ENCODE measurements at places on chromosomes 6 and 20.

GRCh38 chr6:165974817-165975216 lies 192.8 kb downstream of the TBXT start:
- DNase-seq = no peak

GRCh38 chr6:113428702-113429101 lies 428.4 kb upstream of the MARCKS start:
- DNase-seq = no peak

DNA sequence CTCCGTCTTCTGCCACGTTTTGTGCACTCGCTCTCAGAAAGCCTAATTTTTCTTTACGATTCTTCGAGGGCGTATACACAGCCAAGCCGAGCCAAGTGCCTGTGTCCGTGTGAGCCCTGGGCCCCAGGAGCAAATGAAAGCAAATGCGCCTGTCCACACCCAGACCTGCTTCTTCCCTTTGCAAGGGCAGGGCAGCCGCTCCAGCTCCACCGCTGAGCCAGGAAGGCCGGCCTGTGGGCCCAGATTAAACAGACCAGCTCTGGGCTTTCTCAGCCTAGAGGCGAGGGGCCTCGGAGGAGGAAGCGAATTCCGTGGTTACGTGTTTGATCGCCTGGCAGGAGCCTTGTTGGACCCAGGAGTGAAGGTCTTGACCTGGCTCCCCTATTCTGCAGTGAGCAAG lies 184.6 kb downstream of the SMOC2 start:
- DNase-seq = no peak

DNA sequence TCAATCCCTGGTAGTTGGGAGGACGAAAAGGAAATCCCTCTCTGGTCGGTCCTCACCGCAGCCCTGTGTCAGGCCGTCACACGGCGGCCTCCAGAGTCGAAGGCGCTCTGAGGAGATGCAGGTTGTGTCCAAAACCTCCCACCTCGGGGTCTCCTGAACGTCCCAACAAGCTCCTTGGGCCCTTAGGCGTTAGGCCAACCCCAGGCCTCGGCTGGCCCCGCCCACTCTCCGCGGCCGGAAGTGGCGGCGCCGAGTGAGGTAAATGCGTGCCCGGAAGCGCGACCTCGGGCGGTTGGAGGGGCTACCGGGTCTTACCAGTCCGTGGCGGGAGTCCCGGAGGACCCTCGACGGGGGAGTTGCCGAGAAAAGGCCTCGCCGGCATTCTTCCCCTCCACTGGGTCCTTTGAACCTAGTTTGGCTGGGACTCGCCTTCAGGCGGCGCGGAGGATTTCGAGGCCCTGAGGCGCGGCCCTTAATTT lies at the start of gene TDRD6:
TSS of gene TDRD6 (plus strand) at position 267 of the 479 bp plus-strand sequence. CDS start 244 bp downstream, outside the sequence.
- DNase-seq = no peak

DNA sequence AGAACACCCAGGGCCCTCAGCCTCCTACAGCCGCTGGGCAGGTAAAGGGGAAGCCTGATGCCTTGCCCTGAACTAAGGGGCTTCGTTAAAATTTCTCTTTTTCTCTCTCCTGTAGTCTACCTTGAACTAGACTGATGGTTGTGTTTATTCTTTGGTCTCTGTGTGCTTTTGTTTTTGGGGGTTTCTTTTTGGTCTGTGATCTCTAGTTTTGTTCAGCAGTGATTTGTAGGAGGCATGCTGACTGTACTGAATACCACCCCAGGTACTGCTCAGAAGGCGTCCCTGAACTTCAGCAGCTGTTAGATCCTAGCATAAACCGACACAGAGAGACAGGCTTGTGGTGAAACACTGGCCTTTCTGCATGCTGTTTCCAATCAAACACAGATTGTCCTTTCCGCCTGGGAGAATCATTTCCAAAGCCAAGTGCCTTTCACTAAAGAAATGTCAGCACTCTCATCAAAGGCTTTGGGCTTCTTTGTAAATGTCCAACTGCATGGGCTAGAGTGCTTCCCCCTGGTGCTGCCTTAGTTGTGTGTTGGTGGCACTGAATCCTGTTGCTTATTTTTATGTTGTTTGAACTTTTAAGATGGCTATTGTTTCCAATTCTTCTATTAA lies 364.7 kb upstream of the SASH1 start:
- DNase-seq = no peak

GRCh38 chr6:157139054-157139708 lies 184.1 kb downstream of the TMEM242 start:
- peak; percentile 73 for DNase-seq

- DNase-seq = no peak
These were observed 225.7 kb downstream of the GMPR start for GRCh38 chr6:16464045-16464444.

DNA sequence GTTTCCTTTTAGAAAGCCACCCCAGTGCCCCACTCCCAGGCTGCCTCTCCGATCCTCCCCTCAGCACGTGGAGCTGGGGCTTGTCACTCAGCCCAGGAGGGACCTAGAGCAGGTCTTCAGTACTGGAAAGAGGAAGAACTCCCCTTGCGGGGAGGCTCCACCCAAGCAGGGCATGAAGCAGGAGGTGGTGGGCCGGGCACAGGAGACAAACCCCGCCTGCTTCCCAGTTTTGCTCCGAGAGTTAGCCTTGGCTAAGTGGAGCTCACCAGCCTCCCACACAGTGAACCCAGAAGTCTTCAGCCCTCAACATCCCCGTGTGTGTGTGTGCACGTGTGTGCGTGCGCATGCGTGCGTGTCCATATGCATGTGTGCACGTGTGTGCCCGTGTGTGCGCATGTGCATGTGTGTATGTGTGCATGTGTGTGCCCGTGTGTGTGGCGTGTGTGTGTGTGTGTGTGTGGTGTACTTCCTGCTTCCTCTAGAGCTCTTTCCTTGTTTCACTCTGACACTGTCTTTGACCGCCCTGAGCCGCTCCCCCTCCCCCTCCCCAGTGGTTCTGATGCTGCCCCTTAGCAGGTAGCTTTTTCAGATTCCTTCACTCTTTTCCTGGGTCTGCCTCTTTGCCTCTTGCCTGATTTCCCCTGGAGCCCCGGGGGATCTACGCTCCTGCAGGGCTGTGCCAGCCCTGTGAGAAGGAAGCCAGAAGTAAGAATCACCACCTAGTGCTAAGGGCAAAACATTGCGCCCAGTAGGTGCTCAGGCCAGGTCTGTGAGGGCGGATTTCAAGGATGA lies 239.8 kb downstream of the CDC5L start:
- DNase-seq = peak; percentile 40

GRCh38 chr20:36862857-36863668 lies 12.9 kb upstream of the TLDC2 start:
- DNase-seq = peak; percentile 31

GRCh38 chr6:28747083-28747630 lies 176.6 kb downstream of the TRIM27 start:
- no peak for DNase-seq

DNA sequence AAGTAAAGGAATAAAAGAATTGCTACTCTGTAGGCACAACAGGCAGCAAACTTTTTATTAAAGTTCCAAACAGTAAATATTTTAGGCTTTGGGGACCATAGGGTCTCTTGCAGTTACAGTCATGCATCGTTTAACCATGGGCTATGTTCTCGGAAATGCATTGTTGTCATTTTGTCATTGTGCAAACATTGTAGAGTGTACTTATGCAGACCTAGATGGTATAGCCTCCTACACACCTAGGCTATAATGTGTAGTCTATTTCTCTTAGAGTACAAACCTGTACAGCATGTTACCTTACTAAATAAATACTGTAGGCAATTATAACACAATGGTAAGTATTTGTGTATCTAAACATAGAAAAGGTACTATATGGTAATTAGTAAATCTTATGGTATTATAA lies 54.7 kb downstream of the CDS2 start:
- no peak for DNase-seq

GRCh38 chr20:59774921-59775686 lies 158.3 kb downstream of the SYCP2 start:
- DNase-seq = no peak

GRCh38 chr20:44170816-44171410 lies 16.1 kb downstream of the JPH2 start:
- DNase-seq = no peak

- no peak for DNase-seq
These were observed 119.7 kb upstream of the PRDM1 start for GRCh38 chr6:105966481-105966880.

- no peak for DNase-seq
These were observed 129.6 kb upstream of the BEND3 start for GRCh38 chr6:107244742-107245480.

GRCh38 chr6:94955156-94955555 lies 622.2 kb upstream of the MANEA start:
- DNase-seq = no peak

- DNase-seq = no peak
These were observed 365.3 kb downstream of the QKI start for GRCh38 chr6:163779727-163780284.

- DNase-seq = no peak
These were observed 42.4 kb downstream of the PMEPA1 start for GRCh38 chr20:57667388-57667787.

DNA sequence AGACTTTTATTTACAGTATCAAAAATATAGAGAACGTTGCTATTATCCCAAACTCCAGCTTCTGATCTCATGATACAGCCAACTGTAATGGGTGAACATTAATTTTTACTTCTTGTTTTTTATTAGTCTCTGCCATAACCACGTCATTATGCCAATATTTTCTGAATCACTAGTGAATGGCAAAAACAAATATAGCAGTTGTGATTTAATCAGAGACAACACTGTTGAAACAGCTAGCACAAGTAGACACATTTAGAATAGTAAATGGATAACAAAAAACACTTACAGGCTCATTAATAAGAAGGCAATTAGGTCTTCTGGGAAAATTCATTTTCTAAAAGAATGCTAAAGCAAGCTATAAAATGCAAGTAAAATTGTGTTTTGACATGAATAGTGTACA lies 8.1 kb downstream of the PTPRK start:
- DNase-seq = no peak

DNA sequence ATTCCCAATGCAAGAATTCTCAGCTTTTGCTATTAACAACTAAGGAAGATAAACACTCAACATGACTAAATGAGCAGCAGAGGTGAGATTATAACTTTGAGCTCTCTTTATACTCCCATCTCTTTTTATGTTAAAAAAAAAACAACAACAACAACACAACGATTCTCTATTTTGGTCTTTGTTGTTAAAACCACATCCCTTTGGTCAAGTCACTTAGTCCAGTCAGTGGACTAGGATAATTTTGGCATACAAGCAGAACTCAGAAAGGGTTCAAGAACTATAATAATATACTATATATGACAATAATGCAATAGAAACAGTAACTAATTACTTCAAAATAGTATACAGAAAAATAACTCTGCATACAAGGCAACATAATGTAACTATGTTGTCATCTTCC lies 312.4 kb downstream of the RNGTT start:
- no peak for DNase-seq

GRCh38 chr6:138349891-138350290 lies 27.8 kb upstream of the SMIM28 start:
- DNase-seq = no peak

- DNase-seq = no peak
These were observed 172.0 kb downstream of the ZDHHC14 start for GRCh38 chr6:157552820-157553485.

DNA sequence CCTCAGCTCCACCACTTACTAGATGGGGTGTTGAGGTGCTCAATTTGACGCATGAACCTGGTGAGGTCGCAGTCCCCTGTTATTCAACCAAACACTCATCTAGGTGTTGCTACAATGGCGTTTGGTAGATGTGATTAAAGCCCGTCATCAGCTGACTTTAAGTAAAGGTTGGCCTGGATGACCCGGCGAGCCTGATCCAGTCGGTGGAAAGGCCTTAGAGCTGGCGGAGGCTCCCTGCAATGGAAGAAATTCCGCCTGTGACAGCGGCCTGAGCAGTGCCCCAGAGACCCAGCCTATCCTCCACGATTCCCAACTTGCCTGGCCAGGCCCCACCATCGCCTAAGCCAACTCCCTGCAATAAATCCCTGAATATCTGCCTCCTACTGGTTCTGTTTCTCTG lies 171.4 kb downstream of the BMP7 start:
- no peak for DNase-seq

DNA sequence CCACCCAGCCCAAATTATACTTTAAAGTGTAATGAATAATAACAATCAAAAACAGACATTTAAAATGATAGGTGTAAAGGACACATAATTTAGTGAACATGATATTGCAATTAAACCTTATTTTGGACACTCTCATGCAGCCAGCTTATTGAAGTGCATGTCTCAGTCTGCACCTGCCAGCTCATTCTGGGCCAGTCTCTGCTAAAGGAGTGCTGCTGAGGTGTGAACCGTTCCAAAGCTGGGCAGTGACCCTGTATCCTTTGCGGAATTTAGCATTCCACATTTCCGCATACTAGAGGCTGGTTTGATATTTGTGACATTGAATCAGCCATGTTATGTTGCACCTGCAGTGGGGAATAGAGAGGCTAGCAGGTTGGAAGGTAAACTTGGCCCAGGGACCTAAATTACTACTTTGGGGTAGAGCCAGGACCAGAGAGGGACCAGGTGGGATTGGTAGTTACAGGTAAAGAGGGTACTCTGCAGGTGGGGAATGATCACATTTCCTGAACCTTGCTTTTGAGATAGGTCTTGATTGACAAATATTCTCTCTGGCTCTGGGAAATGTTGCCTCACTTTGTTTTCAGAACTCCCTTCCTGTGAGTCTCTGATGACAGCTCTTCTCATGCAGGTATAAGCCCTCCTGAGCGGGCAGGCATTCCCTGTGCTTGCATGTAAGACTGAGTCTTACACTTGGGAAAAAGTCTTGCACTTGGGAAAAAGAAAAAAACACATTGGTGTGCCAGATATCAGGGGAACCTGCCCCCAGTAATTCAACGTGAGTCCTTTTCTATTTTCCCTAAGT lies 26.2 kb downstream of the TULP4 start:
- no peak for DNase-seq

GRCh38 chr6:34155471-34156300 lies 9.8 kb upstream of the GRM4 start:
- peak; percentile 1 for DNase-seq

- peak; percentile 79 for DNase-seq
These were observed 15.9 kb upstream of the FYN start for GRCh38 chr6:111888928-111889695.

GRCh38 chr20:22099348-22099747 lies 393.9 kb downstream of the PAX1 start:
- no peak for DNase-seq

DNA sequence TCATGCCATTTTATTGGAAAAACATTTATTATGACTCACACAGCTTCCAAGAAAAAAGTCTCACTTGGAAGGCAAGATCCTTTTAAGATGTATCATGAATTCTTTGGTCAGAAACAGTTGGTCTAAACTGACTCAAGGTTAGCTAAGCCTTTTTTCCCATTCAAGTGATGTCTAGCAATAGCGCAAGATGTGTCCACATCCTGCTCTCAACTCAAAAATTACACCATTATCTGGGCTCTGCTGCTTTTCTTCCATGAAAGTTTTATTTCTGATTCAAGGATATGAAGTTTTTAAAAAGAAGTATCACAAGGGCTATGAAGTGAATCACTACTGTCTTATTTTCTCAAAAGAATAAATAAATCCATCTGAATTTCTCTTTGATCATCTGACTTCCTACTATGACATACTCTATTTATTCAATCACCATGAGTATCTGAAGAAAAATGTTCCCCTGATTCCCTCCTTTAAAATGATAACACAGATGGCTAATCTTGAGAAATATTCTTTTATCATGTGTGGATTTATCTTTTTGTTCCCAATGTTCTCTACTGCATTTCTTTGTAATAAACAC lies 139.2 kb downstream of the AHI1 start:
- DNase-seq = no peak

GRCh38 chr6:109632405-109632804 lies 58.6 kb downstream of the AK9 start:
- no peak for DNase-seq

Data from WTC11 (cell line).